SIG-M5 (cell line): ENCODE measurements at places on chromosomes 4 and X.

DNA sequence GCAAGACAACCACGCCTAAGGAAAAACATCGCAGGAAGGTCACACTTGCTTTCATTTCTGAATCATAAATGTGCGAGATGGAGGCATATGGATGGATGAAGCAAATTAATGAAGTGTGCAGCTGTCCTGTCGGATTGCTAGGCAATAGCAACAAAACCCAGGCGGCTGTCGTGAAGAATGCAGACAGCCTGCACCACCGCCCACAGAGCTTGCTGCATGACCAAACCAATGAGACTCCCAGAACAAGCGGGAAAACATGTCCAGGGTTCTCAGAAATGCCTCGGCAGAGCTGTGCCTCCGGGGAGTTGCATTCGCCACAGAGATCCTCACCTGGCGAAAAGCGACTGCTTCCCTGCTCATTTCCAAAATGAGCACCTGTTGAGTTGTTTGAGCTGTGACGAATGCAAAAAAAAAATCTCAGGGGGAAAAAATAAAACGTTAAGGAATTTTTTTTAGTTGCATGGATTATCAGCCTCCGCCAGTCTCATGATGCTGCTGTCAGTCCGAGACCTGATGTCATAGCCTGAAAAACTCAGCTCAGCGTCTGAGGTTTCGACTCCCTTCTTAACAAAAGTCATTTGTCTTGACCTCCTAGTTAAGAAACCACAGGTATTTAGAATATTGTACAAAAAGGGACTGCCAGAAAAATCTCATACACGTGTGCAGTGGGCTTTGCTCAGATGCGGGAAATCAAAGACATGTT, 155.5 kb upstream of the MXRA5 start:
- DNase-seq = no peak

DNA sequence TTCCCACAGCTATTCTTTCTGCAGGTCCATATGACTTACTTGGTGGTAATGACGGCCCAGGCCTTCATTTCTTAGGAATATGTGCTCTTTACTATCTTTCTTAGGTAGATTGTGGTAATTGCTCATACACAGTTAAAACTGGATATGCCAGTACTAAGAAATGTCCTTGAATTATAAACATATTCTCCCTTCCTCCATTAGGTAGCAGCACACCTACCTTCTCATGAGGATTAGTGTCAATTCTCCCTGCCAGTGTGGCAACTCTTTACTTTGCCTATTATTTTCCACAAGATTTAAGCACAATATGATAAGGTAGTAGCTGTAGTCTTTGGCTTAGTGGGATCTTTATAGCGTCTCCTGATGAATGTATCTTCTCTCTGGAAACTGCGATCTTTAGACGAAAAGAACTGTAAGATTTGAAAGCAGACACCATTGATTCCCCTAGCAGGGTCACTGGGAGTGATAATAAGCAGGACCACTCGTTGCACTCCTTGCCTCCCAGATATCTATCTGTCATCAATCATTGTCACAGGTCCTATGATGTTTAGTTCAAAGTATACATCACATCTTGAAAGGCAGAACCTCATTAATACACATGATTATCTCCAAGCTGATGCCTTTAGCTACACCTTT, 1240.7 kb downstream of the C4orf33 start:
- no peak for DNase-seq

DNA sequence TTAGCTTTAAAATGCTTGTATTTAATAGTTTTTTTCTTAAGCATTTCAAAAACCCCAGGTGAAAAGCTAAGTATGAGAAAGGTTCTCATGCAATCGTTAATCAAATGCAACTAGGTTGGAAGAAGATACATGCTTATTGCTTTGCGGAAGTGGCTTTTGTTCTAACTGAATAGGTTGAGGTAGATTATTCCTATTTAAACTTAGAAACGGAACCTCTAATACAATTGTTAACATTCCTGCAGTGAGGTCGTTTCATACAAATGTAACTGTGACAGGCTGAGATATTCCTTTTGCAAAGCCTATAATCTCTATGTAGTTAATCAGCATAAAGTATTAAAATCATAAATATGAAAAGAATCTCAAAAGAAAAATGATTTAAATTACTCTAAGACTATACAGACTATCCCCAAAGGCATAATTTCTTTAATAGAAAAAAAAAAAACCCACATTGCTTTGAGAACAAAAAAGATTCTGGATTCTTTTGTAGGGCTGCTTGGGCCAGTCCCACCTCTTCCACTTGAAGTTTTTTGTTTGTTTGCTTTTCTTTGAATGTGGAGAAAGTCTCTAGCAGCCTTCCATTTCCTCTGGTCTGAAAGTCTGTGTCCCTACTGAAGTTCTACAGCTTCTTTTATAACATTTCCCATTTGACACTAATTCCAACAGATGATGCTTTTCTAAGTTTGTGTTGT, 25.6 kb upstream of the SORBS2 start:
- DNase-seq = no peak

GRCh38 chr4:124018383-124019317, 622.1 kb downstream of the SPRY1 start:
- DNase-seq = no peak

DNA sequence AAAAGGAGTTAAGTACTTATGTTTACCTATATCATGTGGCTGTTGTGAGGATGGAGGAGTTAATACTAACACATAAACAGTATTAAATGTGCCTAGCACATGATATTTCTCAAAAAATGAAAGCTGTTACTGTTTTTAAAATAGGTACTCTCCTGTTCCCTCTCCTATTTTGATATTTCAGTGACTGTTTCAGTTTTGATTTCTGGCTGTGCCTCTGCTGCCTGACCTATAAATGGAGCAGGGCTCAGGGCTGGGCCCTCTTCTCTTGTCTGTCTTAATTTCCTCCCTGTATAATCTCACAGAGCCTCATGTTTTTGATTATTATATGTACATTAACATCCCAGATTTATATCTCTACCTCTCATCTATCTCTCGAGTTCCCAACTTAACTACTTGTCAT, 93.3 kb downstream of the UGT8 start:
- no peak for DNase-seq

GRCh38 chrX:29225670-29226069, 638.4 kb downstream of the IL1RAPL1 start:
- DNase-seq = no peak

DNA sequence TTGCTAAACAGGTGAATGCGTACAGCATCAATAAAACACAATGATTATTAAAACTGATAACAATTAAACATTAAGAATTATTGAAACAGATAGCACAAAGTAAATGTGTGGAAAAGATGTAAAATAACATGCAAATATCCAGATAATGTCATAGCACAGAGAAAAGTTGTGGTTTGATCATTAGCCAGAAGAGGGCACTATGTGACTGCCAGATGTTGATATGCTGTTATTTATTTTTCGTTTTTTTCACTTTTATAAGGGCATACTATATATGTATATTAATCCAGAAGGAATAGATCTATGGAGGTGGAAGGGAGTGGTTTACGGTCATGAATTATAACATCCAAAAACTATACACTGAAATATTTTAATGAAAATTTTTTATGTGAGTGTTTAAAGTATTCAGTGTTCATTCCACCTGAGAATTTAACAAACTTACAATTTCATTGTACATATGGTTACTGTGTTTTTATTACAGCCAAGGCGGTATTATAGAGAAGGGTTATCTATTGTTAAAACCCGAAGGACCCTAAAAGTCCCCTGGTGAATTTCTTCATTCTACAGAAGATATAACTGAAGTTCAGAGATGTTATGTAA, 211.9 kb upstream of the UGT8 start:
- no peak for DNase-seq

DNA sequence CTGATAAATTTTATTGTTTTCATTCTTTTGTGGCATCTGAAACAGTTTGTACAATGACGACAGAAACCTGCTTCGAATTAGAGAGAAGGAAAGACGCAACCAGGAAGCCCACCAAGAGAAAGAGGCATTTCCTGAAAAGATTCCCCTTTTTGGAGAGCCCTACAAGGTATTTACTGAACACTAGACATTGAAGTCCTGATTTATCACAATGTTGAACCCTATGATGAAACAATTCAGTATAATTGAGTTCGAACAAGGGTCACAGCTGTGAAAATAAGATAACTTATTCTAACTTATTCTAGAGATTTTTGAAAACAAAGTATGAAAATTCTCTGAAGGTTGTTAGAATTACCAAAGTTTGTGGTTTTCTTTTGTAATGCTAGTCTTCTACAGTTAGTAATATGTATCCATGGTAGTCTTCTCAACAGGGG, 111.3 kb downstream of the AFF1 start:
- DNase-seq = no peak

DNA sequence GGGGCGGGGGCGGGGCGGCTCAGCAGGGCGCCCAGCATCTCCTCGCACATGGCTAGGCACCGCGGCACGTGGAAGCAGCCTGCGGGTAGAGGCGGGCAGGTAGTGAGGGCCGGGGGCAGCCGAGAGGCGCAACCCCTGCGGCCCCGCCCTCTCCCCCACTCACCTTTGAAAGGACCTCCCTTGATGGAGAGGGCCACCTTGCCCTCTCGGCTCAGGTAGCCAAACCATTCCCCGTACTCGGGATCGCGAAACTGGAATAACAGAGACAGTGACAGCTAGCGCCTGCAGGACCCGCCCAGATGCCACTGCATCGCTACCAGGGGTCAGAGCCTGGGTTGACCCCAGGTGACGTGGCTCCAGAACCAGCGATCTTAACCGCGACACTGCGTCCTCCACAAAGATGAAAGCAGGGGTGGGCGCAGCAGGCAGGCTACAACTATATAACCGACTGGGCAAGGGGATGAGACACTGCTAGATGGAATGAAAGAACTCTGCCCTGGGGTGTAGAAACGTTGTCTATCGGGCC, 552 bp upstream of the NAA10 start:
- DNase-seq = no peak

- DNase-seq = no peak
Observed at GRCh38 chr4:81470456-81471297, 1.0 kb downstream of the RASGEF1B start.

DNA sequence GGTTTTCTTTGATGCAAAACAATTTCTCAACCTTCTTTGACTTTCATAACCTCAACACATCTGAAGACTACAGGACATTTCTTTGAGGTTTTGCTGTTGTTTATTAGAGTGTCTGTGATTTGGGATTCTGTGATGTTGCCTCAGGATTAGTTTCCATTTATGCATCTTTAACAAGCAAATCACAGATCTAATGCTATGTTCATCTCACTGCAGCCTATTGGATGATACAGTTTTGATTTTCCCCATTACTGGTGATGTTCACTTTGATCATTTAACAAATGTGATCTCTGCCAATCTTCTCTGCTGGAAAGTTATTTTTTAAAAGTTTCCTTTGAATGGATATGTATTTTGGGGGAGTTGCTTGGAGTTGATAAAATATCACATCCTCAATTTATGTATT, 624.9 kb upstream of the HS3ST1 start:
- DNase-seq = no peak

DNA sequence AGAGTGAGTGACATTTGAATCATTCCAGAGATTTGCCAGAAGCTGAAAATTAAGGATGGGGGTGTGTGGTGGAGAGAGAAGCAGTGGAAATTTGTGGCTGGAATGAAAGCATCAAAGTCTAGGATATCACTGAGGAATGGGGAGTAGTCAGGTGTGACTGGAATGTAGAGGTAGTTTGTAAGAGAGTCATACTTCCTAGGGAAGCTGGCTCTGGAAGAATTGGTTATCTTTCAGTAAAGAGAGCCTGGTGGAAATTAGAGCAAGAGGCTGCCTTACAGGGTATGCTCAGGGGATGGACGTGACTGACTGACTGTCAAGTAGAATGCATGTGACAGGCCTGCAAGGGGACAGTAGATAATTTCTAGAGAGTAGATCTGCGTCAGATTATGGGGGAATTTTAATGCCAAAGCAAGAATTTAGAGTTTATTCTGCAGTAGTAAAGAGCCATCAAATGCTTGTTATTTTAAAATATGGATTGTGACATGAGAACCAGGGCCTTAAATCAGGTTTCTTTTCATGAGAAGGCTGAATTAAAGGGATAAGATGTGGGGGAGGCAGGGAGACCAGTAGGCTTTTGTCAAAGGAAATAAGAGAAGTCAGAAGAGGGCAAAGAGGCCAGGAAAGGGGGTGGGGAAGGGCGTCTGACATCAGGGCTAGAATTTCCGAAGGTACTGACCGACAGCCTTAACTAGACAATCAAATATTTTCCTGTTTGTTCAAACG, 109.9 kb downstream of the AFF1 start:
- no peak for DNase-seq

DNA sequence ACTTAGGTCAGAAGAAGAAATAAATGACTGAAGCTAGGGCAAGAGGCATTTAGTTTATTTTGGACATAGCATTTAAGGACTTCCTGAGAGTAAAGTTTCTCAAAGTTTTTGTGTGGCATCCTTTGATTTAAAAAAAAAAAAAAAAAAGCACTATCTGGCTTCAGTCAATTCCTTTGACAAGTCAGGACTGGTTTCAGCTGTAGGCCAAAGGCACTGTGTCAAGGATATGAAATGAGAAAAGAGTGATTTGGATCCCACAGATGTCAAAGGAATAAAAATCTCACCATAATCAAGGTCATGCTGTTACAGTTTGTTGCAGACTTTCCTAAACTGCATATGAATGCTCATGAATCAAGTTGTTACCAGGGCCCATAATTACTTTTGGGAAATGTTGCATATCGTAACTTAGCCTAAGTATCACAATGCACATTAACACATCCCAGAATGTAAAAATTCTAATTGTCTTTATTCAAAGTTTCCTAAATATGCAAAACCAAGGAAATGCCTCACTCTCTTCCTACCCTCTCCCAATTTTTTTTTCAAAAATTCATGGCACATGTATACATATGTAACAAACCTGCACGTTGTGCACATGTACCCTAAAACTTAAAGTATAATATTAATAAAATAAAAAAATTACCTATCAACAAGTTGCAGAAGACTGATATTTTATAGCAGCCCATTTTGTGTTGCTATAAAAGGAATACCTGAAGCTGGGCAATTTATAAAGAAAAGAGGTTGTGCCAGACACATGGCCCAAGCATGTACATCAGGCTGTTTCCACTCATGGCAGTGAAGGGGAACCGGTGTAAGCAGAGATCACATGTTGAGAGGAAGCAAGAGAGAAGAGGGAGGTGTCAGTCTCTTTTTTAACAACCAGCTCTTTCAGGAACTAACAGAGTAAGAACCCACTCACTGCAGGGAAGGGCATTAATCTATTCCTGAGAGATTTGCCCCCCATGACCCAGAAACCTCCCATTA, 33.7 kb upstream of the ADAMTS3 start:
- no peak for DNase-seq

GRCh38 chr4:1277667-1278665, 11.7 kb upstream of the MAEA start:
- no peak for DNase-seq

DNA sequence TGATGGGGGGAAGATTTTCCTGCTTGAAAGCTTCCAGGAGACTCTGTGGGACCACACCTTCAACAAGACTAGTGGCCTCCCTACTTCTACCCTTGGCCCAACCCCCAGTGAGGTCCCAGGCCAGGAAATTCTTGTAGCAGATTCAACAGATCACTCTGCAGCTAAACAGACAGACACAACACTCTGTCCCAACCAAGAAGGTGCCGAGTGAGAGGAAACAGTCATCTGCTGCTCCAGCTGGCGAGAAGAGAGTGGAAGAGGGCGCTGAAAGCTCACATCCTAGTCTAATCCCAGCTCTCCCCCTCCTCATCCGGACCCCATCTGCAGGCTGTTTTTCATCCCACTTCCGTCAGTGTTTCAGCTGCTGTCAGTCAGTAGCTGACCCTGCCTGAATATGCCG, 63.4 kb downstream of the CHRDL1 start:
- no peak for DNase-seq

- DNase-seq = no peak
Observed at GRCh38 chr4:56871371-56871866, 36.3 kb upstream of the REST start.
